Activated CD4-positive, alpha-beta T cell treated with anti-CD3 and anti-CD28 coated beads, Interleukin-2, amount 10 ng/mL, durations not matched to agents 24 days and 14 days (primary cell): ENCODE measurements at places on chromosomes 5 and 9. TPM values are rescaled to one million over a fixed set of nuclear protein-coding genes. Genes with fewer than 3 reads are reported as not detected.

DNA sequence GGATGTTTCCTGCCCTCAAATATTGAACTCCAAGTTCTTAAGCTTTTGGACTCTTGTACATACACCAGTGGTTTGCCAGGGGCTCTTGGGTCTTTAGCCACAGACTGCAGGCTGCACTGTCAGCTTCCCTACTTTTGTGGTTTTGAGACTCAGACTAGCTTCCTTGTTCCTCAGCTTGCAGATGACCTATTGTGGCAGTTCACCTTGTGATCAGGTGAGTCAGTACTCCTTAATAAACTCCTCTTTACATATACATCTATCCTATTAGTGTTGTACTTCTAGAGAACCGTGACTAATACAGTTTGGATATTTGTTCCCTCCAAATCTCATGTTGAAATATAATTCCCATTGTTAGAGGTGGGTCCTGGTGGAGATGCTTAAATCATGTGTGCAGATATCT lies 681.9 kb upstream of the ARRDC3 start:
- H3K27ac ChIP-seq, result no peak overlapping the region
- H3K36me3 ChIP-seq, result no peaks in the 10 kb centered on the region
- no peaks in the 10 kb centered on the region for H3K4me1 ChIP-seq
- no peaks in the 10 kb centered on the region for H3K27me3 ChIP-seq

DNA sequence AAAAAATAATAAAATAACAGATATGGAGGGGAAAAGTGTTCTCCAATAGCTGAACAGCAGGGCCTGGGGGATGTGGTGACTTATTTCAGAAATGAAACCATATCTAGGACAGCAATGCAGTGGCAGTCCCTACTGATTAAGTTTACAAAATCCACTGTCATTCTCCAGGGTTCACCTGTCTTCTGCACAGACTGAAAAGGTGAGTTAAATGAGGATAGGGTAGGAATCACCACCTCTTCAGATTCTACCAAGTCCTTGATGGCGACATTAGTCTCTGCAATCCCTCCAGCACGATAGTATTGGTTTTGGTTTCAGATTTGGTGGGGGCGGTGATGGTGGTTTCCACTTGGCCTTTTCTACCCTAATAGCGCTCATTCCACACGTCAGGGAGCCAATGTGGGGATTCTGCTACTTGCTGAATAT lies 32.3 kb upstream of the NPM1 start:
- DNase-seq, result peak; percentile 62
- H3K27ac ChIP-seq, result no peak overlapping the region
- no peak overlapping the region for H3K4me3 ChIP-seq
- no peaks in the 10 kb centered on the region for H3K36me3 ChIP-seq

DNA sequence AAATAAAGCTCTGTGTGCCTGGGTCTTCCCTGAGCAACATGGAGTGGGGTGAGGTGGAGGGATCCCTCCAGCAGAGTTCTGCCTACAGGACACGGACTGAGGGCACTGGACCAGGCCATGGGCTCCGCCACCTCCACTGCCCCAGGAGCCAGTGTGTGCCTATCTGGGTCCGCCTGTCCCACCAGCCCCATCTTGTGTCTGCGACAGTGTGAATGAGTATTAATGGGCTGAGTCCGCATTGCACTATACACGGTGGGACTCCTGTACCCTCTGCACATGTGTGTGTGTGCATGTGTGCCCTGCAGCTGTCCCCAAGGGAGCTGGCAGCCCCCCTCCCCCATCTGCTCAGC lies 11.4 kb downstream of the FGFR4 start:
- H3K27me3 ChIP-seq, result peaks cover 3% of the 10 kb centered on the region
- no peak overlapping the region for H3K4me3 ChIP-seq
- no peak for DNase-seq
- no peaks in the 10 kb centered on the region for H3K36me3 ChIP-seq
- H3K4me1 ChIP-seq, result no peaks in the 10 kb centered on the region
- H3K27ac ChIP-seq, result no peak overlapping the region

GRCh38 chr5:128216285-128216684 lies 132.7 kb downstream of the SLC12A2 start:
- H3K4me1 ChIP-seq, result no peaks in the 10 kb centered on the region
- no peak for DNase-seq
- H3K4me3 ChIP-seq, result no peak overlapping the region
- H3K27me3 ChIP-seq, result peaks cover 2% of the 10 kb centered on the region
- no peak overlapping the region for H3K27ac ChIP-seq

Gene MEIKIN
- not detected in 2 replicates for total RNA-seq

- no peak for DNase-seq
- peaks cover 19% of the 10 kb centered on the region for H3K36me3 ChIP-seq
- H3K27ac ChIP-seq, result peak overlapping the region; percentile 100
- H3K4me3 ChIP-seq, result peak overlapping the region; percentile 68
- peaks cover 60% of the 10 kb centered on the region for H3K4me1 ChIP-seq
- H3K27me3 ChIP-seq, result no peaks in the 10 kb centered on the region
Observed at GRCh38 chr9:133134388-133135145, 13.5 kb upstream of the RALGDS start.

Gene CTNND2
- total RNA-seq, result not detected in 2 replicates

- no peaks in the 10 kb centered on the region for H3K27me3 ChIP-seq
- H3K36me3 ChIP-seq, result no peaks in the 10 kb centered on the region
- no peak overlapping the region for H3K4me3 ChIP-seq
- no peaks in the 10 kb centered on the region for H3K4me1 ChIP-seq
- DNase-seq, result no peak
Observed at GRCh38 chr5:106894964-106895363, 775.8 kb downstream of the EFNA5 start.

DNA sequence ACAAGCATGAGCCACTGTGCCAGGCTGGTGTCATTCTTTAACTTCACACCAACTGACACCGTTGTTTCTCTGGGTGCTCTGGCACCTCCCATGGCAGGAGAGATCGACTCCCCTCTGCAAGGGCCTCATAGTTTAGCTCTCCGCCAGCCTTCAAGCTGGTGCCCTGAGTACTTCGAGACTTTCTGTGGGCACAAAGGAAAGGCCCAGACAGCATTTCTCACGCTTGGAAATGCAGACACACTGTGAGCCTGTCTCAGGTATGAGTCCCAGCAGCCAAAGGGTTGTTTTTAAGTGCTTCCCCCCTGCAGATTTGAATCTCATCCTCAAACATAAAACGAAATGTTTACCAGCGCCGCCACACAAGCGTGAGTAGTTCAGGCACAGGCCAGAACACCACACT lies 11.1 kb upstream of the TCF7 start:
- no peaks in the 10 kb centered on the region for H3K36me3 ChIP-seq
- DNase-seq, result no peak
- H3K4me1 ChIP-seq, result peaks cover 64% of the 10 kb centered on the region
- H3K27ac ChIP-seq, result peak overlapping the region; percentile 54
- H3K27me3 ChIP-seq, result peaks cover 3% of the 10 kb centered on the region
- peak overlapping the region; percentile 21 for H3K4me3 ChIP-seq

Gene COL15A1
- 0.05 and 0.12 TPM in 2 replicates for total RNA-seq

Gene SLC34A1
- not detected in 2 replicates for total RNA-seq

Gene IFNA13
- total RNA-seq, result not detected in 2 replicates

DNA sequence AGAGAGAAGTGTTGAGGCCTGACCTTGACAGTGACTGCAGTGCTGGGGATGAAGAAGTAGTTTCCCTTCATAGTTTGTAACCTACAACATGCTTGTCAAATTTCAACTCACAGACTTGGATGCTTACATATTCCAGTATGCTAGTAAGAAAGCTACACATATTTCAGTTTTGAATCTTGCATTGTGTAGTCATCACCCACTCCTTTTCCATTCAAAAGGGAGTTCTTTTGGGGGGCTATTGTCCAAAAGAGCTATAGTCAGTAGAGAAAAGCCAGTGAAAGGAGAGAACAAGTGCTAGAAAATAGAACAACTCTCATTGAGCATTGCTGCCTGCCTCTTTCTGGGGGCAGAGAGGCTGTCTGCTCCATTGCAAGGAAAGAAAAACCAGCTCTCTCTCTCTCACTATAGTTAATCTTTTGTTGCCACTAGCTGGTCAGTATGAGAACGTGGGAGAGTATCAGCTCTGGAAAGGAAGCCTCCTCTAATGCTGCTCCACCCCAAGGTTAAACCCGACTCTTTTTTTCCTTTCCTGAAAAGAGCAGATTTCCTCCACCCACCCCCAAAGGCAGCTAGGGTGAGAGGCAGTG lies 7.3 kb downstream of the ASTN2 start:
- no peak for DNase-seq
- peaks cover 19% of the 10 kb centered on the region for H3K27me3 ChIP-seq
- no peak overlapping the region for H3K27ac ChIP-seq
- H3K4me1 ChIP-seq, result no peaks in the 10 kb centered on the region
- no peak overlapping the region for H3K4me3 ChIP-seq
- no peaks in the 10 kb centered on the region for H3K36me3 ChIP-seq

DNA sequence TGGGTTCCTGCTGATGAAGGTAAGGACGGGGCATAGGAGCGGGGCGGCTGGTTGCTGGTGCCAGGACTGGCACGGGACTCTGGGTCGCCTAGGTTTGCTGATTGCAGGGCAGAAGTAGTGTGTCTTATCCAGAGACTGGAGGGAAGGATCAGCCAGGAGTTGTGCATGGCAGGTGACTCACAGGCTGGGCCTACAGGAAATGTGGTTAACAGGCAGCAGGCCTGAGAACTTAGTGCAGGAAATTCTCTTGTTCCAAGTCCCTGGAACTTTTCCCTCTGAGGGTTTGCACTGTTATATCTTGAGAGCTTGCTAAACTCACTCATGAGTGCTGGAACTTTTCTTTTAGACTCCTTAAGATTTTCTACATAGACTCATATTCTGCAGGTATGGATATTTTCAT lies 95.1 kb downstream of the ANXA2R start:
- H3K4me1 ChIP-seq, result peaks cover 15% of the 10 kb centered on the region
- no peak for DNase-seq
- H3K27me3 ChIP-seq, result peaks cover 28% of the 10 kb centered on the region
- no peaks in the 10 kb centered on the region for H3K36me3 ChIP-seq
- H3K4me3 ChIP-seq, result no peak overlapping the region

Gene ANGPTL2
- not detected in 2 replicates for total RNA-seq

GRCh38 chr9:19451240-19452087 lies 42.7 kb downstream of the ACER2 start:
- no peak overlapping the region for H3K4me3 ChIP-seq
- H3K27ac ChIP-seq, result no peak overlapping the region
- DNase-seq, result no peak
- H3K27me3 ChIP-seq, result no peaks in the 10 kb centered on the region
- no peaks in the 10 kb centered on the region for H3K4me1 ChIP-seq
- H3K36me3 ChIP-seq, result no peaks in the 10 kb centered on the region

GRCh38 chr9:28127101-28127500 lies 553.8 kb upstream of the C9orf72 start:
- H3K4me1 ChIP-seq, result no peaks in the 10 kb centered on the region
- H3K4me3 ChIP-seq, result no peak overlapping the region
- H3K27ac ChIP-seq, result no peak overlapping the region
- H3K36me3 ChIP-seq, result no peaks in the 10 kb centered on the region
- no peak for DNase-seq

- peaks cover 2% of the 10 kb centered on the region for H3K4me1 ChIP-seq
- peaks cover 13% of the 10 kb centered on the region for H3K27me3 ChIP-seq
- H3K4me3 ChIP-seq, result no peak overlapping the region
- no peaks in the 10 kb centered on the region for H3K36me3 ChIP-seq
- no peak overlapping the region for H3K27ac ChIP-seq
Observed at GRCh38 chr9:109811876-109812275, 31.9 kb downstream of the PALM2AKAP2 start.

DNA sequence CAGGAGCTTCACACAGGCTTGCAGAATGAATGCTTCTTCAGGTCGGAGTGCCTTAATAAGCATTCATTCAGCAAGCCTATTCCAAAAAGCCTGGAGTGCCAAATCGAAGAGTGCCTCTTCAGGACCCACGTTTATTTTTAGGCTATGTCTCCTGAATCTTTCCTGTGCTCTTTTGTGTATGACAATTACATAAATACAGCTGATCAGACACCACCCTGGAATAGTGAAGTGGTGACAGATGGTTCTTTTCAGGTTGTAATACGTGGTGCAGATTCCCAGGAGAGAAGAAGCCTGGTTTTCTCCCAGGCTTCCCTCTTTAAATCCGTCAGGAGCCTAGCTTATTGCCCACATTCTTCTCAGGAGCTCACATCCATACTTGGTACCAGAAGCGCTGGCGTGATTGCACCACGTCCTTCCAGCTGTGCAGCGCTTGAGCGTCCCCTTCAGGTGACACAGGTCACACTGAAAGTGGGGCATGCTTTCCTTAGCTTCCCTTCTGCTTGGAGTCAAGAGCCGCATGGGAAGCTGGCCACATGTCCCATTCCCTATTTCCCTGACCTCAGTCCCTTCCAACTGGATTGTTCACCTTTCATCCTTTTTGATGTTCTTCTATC lies 123.1 kb downstream of the ADCY2 start:
- no peaks in the 10 kb centered on the region for H3K36me3 ChIP-seq
- DNase-seq, result no peak
- H3K4me1 ChIP-seq, result no peaks in the 10 kb centered on the region
- H3K4me3 ChIP-seq, result no peak overlapping the region
- no peak overlapping the region for H3K27ac ChIP-seq
- no peaks in the 10 kb centered on the region for H3K27me3 ChIP-seq

- H3K4me1 ChIP-seq, result no peaks in the 10 kb centered on the region
- DNase-seq, result no peak
Observed at GRCh38 chr5:89613222-89613956, 730.4 kb upstream of the MEF2C start.

DNA sequence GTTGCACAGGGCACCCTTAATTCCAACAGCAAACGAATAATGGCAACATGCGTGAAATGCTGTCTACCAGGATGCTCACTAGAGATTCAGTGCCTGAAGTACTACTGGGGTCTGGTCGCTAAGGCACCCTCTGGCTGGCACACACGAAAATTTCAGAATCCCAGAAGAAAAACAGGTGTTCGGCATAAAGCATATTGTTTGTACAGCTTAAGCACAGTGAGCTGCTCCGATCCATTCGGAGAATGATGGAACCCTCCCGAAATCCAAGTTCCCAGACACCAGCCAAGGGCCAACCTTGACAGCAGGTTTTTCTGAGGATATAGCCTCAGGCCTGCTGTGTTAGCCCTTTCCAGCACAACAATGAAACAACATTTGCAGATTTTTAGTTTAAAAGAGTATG lies 61.4 kb upstream of the ALDH1B1 start:
- no peaks in the 10 kb centered on the region for H3K36me3 ChIP-seq
- H3K4me1 ChIP-seq, result no peaks in the 10 kb centered on the region
- H3K4me3 ChIP-seq, result no peak overlapping the region
- H3K27ac ChIP-seq, result no peak overlapping the region
- no peak for DNase-seq

DNA sequence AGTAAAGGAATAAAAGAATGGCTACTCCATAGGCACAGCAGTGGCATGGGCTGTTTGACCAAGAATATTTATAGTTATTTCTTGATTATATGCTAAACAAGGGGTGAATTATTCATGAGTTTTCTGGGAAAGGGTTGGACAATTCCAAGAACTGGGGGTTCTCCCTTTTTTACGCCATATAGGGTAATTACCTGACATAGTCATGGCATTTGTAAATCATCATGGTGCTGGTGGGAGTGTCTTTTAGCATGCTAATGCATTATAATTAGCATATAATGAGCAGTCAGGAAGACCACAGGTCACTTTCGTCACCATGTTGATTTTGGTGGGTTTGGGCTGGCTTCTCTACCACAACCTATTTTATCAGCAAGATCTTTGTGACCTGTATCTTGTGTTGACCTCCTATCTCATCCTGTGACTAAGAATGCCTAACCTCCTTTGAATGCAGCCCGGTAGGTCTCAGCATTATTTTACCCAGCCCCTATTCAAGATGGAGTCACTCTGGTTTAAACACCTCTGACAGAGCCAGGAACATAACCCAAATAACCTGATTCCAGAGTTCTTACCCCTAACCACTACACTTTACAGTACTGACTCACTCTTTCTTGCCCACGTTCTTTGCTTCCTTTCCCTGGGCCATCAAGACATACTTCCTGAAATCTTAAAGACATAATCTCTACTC lies 25.0 kb upstream of the MRPS30 start:
- no peaks in the 10 kb centered on the region for H3K4me1 ChIP-seq
- H3K27me3 ChIP-seq, result no peaks in the 10 kb centered on the region
- H3K4me3 ChIP-seq, result no peak overlapping the region
- H3K27ac ChIP-seq, result no peak overlapping the region
- no peak for DNase-seq

- peak overlapping the region; percentile 60 for H3K4me3 ChIP-seq
- no peaks in the 10 kb centered on the region for H3K27me3 ChIP-seq
Observed at GRCh38 chr9:84759300-84759750, 89.8 kb downstream of the NTRK2 start.

Gene ARID3C
- total RNA-seq, result 0.14 TPM in 1 of 2 replicates, not detected in the other
